ENCODE measurements at places on chromosomes 12 and 14.

DNA sequence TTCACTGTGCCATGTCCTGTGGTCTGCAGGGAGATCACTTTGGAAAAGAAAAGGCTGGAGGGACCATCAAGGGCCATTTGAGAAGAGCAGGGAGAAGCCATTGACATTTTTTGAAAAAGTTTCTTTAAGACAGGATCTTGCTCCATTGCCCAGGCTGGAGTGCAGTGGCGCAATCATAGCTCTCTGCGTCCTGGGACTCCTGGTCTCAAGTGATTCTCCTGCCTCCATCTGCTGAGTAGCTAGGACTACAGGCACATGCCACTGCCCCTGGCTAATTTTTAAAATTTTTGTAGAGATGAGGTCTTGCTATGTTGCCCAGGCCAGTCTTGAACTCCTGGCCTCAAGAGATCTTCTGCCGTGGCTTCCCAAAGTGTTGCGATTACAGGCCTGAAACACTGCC is 32.3 kb downstream of the PTHLH start:
- DNase-seq = no peak

GRCh38 chr14:104194016-104194415 is 55.6 kb downstream of the KIF26A start:
- DNase-seq = no peak

GRCh38 chr14:98184457-98184856 is 1087.5 kb downstream of the BCL11B start:
- no peak for DNase-seq

DNA sequence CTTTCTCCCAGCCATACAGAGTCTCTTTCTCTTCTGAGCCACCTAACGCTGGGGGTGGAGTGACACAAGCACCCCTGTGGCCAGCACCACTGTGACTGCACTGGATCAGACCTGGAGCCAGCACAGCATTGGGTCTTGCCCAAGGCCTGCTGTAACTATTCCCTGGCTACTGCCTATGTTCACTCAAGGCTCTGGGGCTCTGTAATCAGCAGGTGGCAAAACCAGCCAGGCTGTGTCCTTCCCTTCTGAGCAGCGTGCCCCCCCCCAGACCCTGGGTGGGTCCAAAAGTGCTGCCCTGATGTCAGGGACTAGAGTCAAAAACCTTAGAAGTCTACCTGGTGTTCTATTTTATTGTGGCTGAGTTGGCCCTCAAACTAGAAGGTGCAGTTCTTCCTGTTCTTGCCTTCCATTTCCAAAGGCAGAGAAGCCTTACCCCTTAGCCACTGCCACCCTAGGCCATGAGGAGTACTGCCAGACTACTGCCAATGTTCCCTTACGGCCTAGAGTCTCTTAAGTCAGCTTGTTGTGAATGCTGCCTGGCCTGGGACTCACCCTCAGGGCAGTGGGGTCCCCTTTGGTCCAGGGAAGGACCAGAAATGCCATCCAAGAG is 49.9 kb downstream of the PELI2 start:
- no peak for DNase-seq

- no peak for DNase-seq
Measured at GRCh38 chr12:62757048-62757447, 177.9 kb downstream of the PPM1H start.

DNA sequence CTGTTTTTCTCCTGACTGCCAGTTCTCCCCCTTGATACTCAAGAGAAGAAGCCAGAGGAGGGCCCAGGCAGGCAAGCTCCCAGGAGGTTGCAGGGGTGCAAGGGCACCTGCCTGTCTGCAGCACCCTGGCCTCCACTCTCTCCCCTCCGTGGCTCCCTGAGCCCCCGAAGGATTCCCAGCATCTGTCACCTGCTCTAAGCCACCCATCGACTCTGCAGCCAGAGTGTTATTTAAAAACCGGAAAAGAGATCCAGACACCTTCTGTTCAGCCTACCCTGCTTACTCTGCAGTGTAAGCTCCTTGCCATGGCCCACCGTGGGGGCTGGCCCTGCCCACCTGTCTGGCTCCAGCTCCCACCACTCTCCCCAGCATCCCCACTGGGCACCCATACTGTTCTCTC is 121.4 kb downstream of the KSR2 start:
- no peak for DNase-seq

GRCh38 chr12:94736820-94737219 is 86.5 kb upstream of the TMCC3 start:
- DNase-seq = no peak

- no peak for DNase-seq
Measured at GRCh38 chr12:113461666-113462065, 10.0 kb downstream of the LHX5 start.

DNA sequence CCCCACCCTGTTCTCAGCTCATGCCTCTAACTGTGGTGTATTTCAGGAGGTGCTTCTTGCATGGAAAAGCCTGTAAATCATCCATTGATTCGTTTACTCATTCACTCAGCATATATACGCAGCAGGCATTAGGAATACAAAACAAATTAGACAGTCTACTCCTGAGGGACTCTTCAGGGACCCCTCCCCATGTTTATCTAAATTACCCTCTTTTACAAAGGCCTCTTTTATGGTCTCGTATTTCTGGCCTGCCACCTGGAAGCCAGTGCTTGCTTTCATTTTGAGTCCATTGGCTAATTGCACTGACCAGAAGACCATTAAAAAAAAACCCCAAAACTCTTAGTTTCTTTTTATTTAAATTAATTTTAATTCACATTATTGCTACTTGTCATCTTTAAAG is 134.4 kb downstream of the DACT1 start:
- DNase-seq = no peak

DNA sequence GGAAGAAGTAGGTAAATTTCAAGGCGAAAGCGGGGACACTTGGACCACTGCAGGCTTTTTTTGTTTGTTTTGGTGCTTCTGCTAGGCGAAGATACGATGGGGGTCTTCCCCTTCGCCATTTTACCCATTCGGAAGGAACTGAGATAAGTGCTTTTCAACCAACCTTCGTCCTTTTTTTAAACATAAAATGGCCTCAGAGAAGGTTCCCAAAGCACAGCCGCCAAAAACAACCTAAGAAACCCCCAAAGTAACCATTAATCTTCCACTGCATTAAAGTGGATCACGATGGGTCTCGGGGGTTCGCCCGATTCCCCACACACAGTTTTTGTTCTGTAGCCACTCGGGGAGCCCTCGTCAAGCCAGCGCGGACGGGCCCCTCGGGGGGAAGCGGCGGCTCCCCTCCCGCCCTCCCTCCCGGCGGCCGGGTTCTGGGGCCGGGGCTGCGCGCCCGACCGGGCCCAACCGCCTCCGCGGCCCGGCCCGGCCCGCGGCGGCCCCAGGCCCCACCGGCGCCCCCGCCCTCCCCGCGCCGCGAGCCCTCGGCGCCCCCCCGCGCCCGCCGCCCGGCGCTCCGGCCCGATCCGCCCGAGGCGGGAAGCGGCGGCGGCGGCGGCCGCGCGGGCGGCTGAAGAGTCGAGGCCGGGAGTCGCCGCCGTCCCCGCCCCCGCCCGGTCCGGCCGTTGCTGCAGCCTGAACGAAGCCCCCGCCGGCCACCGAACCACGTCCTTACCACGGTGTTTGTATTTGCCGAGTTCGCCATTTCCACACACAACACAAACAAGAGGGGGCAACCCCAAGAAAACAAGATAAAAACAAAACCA is 790 bp downstream of the GTF2A1 start:
- DNase-seq = peak; percentile 73

- no peak for DNase-seq
Measured at GRCh38 chr14:50821510-50822464, 9.2 kb downstream of the NIN start.

DNA sequence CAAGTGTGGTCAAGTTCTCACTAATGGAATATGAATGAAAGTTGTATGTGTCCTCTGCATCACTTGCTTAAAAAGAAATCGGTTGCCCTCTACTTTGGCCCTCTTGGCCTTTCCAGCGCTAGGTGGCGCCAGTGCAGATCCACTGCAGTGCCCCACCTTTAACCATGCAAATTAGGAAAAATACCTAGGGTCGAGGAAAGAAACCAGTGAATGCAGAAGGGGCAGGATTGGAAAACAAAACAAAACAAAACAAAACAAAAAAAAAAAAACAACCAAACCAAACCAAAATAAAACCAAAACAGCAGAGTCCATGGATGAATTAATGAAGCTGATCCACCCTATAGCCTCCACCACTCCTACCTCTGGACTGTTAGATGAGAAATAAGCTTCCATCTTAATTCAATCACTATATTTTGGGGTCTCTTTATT is 12.9 kb upstream of the NEMF start:
- peak; percentile 74 for DNase-seq

GRCh38 chr14:38549564-38549963 is 293.7 kb upstream of the CLEC14A start:
- DNase-seq = no peak

DNA sequence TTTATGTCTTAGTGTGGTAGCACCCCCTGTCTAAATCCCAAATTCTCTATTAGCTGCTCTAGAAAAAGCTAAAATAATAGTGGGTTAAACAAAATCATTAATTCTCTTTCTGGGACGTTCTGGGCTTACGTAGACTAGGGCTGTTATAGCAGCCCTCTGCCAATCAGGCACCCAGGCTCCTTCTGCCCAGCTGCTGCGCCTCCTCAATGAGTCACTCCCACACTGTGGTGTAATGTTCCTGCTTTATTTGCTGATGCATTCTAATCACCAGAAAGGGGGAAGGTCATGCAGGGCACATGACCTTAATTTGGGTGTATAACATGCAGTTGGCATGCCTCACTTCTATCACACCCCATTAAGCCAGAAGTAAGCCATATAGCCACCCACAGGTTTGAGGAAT is 294.5 kb downstream of the GALC start:
- no peak for DNase-seq

- DNase-seq = no peak
Measured at GRCh38 chr12:1117970-1118563, 127.0 kb downstream of the ERC1 start.

- DNase-seq = no peak
Measured at GRCh38 chr12:116442946-116443345, 116.2 kb upstream of the MAP1LC3B2 start.

DNA sequence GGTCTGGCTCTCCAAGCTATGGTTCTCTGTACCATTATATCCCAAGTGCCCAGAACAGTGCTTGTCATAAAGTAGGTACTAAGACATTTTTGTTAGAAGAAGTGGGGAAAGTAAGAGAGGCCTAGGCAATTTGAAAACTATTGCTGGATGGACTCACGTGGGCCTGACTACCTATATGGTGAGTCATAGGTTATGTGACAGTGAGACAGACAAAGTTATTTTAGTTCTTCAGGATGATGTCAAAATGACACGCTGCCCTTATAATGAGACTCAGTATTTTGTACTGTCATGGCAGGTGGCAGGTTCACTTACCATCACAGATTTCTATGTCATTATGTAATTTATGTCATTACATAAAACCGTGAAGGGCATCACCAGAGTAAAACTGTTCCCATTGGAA is 53.1 kb downstream of the PARP11 start:
- DNase-seq = no peak

DNA sequence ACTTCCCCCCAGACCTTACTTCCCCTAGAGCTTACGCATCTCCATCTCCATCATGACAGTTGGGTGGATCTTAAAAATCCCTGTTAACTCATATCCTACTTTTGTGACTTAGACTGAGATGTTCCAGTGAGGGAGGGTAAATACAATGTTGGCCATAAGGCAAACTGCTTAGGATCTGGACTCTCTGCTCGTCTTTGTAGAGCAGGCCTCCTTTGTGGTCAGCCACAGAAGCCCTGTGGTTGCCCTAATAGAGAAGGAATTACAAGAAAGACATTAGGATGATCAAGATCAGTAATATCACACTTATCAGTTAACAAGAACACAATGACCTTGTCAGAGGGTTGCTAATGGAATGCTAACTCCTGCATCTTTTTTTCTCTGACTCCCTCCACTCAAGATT is 52.0 kb downstream of the TMEM132C start:
- DNase-seq = no peak

DNA sequence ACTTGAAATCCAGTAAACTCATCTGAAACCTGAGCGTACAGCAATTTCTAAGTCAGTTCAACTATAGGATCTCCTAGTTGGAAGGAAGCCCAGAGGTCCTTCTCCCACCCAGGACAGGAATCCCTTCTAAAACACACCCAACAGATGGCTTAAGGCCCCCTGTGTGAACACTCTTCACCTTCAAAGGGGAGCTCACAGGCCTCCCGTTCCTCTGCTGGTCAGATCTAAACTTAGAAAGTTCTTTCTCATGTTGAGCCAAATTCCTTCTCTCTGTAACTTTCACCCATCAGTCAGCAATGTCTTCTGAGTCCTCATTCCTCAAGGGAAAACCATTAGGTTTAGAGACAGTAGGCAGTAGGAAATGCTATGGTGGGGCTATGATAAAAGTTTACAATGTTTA is 355.2 kb downstream of the PCNX1 start:
- DNase-seq = no peak

DNA sequence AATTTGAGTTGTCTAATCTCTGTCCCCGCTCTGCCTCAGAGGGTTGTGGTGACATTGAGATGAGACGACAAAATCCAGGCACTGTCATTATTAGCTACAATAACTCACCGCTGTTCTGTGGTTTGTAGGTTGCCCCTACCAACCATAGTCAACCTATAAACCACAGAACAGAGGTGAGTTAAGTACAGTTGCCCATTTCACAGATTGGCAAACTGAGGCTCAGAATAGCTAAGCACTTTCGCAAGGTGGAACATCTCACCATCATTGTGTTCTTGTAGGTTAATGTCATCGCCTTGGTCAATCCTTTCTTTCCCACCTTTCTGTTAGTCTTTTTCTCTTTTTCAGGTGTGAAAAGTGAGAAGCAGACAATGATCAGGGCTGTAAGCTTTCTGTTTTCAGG is 63.4 kb upstream of the LHX5 start:
- no peak for DNase-seq

DNA sequence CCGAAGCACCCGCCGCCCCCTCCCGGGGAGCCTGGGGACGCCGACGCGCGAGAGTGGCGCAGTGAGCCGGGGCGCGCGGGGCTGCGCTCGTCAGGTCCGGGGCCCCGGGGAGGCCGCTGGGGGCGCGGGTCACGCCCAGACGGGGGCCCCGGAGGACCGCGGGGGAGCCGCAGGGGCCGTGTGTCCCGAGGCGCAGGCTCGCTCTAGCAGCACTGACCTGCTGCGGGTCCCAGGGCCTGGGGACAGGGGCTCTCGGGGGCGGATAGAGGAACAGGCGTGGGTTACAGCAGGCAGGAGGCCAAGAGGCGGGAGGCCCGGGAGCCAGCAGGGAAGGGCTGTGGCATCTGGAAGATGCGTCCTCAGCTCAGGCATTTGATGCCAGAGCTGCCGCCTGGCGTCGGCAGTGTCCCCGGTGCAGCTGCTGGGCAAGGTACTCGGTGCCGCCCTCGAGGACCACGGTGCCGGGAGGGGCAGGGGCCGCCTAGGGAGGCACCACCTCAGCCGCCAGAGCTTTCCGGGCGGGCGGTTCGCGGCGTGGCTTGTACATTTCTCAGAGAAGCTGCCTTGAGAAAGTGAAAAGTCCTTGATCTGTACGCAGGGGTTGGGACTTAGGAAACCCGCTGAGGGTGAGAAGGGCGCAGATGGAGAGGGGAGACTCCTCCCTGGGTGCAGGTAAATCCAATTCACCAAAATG is 1.2 kb downstream of the WNT5B start:
- DNase-seq = no peak
